ENCODE measurements at places on chromosomes 6 and 20.

DNA sequence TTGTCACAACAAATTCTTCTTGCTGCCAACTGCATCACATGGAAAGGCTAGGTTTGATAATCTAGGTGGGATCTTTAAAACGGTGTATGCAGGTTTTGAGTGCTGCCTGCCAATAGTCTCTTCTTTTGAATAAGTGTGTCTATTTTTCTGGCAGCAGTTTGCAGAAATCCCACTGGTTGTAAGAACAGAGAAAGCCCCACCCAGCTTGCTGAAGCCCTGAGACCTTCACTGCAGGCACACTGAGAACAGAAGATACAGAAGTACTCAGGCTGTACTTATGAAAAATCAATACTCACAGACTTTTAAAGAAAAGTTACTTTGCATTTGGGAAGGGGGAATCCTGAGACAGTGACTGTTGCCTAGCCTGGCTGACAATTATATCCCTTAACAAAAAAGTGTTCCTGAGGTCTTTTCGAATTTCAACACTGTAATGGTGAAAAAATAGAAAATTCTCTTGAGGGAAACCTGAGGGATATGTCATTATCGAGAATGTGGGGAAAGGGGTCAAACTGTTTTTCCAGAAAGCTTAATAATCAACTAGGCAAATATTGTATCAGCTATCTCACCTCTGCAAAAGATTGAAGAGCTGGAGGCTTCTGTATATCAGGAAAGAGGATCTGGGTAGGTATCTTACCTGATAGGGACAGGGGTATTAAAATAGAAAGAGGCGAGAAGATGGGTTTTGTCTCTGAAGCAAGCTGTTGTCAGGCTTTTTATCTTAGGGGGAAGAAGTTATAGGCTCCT, 199.9 kb downstream of the LRFN2 start:
- DNase-seq: no peak

DNA sequence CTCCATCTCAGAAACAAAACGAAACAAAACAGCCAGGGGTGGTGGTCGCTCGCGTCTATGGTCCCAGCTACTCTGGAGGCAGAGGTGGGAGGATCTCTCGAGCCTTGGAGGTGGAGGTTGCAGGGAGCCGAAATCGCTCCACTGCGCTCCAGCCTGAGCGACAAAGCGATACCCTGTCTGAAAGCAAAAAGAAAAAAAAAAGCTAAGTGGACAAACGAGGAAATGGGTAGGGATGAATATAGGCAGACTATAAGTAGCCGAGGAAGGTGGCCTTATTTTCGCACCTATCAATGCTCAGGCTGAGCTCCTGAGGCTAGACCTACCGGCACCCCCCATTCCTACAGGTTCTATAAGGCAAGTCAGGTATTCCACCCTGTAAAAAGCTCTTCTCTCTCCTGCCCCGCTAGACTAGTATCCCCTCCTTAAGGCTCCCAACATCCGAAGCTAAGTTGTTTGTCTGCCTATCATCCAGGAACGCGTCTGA, 650 bp upstream of the CASP8AP2 start:
- DNase-seq: no peak

- no peak for DNase-seq
These were observed 80.7 kb upstream of the TRAF3IP2 start for GRCh38 chr6:111686249-111686931.

DNA sequence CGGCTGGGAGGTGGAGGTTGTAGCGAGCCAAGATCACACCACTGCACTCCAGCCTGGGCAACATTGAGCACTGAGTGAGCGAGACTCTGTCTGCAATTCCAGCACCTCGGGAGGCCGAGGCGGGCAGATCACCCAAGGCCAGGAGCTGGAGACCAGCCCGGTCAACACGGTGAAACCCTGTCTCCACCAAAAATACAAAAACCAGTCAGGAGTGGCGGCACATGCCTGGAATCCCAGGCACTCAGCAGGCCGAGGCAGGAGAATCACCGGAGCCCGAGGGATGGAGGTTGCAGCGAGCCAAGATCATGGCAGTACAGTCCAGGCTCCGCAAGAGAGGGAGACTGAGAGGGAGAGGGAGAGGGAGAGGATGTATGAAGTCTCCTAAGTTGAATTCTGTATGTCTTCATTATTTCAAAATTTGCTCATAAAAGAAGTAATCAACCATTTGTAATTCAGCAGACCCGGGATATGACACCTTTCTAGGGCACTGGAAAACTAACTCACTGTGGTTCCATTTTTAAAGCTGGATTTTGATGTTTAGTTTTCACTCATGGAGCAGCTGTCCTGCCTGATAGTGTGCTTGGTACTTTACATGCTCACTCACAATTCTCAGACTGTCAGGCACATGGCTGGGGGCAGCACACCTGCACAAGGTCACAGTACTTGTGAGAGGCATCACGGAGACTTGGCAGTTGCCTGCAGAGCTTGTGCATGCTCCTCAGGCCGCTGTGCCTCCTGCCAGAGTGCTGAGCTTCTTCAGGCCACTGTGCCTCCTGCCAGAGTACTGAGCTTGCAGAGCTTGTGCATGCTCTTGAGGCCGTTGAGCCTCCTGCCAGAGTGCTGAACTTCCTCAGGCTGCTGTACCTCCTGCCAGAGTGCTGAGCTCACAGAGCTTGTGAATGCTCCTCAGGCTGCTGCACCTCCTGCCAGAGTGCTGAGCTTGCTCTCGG, 106.2 kb downstream of the ERMARD start:
- no peak for DNase-seq

DNA sequence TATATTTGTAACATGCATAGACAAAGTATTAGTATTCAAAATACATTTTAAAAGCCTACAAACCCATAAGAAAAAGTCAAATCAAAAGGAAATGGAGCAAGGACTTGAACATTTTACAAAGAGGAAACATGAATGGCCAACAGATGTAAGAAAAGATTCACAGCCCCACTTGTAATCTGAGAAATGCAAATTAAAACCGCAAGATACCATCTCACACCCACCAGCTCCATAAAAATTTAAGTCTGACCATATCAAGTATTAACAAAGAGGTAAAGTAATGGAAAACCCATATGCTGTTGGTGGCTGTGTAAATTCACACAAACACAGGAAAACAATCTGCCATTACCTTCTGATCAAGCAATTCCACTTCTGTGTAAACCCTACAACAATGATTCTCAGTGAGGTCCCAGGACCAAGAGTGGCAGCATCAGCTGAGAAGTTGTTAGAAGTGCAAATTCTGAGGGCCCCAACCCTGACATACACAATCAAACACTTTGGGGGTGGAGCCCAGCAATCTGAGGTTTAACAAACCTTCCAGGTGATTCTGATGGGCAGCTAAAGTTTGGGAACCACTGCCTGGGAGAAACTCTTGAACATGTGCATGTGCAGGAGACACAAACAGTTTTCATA, 30.9 kb downstream of the BCL2L1 start:
- no peak for DNase-seq

DNA sequence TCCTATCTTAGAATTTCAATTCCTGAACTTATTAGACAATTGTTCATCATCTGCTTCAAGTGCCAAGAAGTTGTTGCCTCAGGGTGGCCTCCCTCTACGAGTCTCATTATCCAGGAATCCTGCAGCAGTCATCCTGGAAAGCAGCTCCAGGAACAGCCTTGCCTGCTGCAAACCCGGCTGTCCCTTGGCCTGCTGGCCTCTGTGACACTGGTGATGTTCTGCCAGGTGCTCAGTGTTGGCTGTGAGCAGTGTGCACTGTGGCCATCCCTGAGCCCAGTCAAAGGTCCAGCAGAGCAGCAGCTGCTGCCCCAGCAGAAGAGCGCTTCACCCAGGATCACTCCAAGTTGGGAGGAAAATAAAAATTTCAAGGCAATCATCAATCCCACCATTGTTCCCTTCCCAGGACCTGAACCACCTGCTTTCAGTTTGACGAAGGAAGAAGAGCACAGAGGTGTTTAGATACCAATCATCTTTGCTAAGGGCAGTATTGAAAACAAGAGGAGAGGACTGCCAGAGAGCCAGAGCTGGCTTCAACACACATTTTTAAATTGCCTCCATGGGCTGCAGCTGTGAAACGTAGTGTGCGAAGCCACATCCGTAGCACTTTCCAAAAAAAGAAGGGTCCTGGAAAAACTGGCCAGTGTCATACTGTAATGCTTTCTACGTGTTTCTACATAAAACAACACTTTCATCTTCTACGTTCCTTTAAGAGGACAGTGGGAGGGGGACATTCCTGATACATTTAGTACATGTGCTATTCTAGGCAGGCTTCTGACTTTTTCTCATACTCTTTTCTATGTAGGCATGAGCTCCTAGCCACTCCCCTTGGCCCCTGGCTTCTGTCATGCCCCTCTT, 7.2 kb upstream of the FAM50B start:
- no peak for DNase-seq

DNA sequence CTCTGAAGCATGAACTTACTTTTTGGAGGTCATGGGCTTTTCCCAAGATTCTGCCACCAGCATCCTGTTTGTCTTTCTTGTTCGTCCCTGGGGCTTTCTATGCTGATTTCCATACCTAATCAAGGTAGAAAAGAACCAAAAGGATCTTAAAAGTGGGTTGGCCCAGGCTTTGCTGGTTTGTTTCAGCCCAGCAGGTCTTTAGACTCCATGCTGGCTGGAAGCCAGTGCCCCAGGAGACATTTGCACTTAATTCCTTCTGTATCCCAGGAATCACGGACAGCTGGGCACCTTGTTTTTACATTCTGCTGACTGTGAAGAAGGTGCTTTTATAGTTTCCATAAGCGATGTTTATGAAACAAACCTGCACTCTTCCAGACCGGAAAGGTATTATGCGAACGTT, 195.9 kb downstream of the CDH4 start:
- DNase-seq: no peak

DNA sequence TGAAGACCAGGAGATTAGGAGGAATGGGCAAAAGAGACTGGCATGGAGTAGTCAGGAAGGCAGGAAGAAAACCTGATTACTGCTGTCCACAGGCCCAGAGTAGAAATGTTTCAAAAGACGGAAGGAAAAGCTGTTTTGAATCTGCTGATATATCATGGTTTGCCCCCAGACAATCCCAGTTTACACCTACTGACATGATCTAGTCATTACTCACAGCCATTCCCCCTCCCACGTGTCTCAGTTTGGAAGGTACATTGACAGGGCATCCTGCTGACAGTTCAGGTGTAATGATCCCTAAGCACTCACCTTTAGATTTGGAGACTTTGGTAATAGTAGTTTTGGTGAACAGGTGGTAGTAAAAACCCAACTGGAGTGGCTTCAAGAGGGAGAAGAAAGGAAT, 9.8 kb upstream of the TXNDC5 start:
- no peak for DNase-seq

DNA sequence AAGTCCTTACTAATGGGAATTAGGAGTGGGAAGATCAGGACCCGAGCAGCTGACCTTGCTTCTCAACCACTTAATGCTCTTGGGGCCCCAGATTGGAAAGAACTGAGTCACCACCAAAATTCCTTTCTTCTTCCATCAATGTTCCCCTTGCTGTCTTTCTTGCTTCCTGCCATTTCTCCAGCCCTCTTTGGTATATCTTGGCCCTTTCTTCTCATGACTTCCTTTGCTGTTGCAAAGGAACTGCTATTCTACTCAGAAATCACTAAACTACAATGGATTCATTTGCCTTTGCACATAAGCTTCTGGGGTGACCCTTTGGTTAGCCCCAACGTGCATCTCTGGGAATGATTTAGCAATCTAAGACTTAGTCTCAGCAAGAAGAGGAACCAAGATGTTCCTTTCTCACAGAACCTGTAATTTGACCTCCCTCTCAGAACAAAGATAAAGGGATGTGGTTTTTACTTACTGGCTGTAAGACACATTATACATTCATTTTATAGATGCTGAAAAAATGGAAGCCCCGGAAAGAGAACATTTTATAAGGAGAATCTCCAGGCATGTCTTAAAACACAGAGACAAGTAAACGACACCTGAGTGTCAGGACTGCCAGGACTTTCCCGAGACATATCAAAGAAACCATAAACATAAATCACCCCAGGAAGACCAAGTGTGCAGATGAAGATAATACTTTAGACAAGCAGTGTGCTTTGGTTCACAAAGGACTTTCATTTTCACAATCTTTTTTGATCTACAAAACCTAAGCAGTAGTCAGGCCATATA, 99.0 kb upstream of the TNFAIP3 start:
- no peak for DNase-seq

DNA sequence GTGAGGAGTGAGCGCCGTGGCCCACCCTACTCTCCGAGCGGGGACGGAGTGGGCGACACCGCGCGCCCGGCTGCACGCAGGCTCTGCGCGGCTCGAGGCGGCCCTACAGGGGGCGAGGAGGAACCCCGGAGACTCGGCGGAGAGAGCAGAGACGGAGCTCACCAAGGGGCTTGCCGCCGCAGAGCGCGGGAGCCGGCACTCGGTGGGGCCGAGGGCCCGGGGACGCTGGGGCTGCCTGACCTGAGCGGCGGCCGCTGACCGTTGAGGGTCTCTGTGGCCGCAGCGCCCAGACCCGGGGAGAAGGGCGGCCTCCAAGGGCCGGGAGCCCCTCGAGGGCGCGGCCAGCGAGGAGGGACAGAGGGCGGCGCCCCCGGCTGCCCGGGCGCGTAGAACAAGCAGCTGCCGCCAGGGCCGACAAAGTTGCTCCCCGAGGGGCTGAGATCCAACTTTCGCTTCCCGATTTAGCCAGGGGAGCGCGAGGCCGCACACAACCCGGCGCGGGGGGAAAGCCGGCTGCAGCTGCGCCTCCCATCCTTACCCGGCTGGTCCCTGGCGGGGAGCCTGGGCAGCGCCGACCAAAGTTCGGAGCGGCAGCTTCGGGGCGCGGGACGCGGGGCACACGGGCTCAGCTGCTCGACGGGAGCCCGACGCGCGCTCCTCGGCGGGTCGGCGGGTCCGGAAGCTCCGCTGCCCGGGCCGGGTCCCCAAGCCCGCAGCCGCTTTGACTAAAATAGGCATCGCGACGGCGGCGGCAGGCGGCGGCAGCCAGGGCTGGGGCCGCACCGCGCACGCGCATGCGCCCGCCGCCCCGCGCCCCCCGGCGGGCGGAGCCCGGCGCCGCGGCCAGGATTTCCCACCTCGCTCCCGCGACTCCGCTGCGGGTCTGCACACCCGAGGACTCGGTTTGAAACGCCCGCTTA, 43.1 kb downstream of the POPDC3 start:
- DNase-seq: peak; percentile 10

DNA sequence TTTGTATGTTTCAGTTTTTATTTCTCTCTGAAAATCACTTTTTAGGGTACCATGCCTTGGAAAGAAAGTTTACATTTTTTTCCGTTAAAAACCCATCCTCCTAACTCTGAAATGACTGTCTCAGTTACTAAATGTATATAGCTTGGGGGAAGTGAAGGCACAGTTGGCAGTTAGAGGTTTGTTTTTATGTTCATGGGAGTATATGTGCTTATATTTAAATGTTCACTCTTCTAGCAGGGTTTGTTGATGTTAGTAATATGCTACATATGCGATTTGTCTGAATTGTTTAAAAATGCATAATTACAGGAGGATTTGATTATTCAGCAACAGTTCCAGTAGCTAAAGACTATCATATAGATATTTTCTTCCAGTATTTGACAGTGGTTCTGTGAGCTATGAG, 31.1 kb downstream of the CDKAL1 start:
- DNase-seq: no peak

- DNase-seq: no peak
These were observed 7.8 kb downstream of the MAVS start for GRCh38 chr20:3854462-3854871.
